Spinal cord (tissue), 10 donors: ENCODE measurements at places on chromosomes 7 and 10. TPM values are rescaled to one million over a fixed set of nuclear protein-coding genes. Genes with fewer than 3 reads are reported as not detected.

The UTF1 gene
- not detected for total RNA-seq

DNA sequence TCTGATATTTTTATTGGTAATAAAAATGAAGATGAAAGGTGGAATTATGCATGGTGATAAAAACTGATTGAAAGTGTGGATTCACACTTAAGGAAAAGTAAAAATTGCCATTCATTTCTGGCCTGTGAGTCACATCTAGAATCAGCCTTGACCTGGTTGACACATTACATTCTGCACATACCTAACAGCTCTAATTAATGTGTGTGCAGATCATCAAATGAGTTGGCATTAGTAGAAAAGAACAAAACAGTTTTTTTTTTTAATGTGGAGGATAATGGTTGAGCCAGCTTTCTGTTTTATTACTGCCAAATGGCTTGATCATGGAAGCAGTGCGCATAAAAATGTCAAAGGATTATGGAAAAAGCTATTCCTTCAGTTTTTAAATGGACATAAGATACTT, 142.6 kb upstream of the TMEM196 start:
- DNase-seq, result no peak

- no peak for DNase-seq
These were observed 107.4 kb upstream of the GLCCI1 start for GRCh38 chr7:7861211-7861633.

DNA sequence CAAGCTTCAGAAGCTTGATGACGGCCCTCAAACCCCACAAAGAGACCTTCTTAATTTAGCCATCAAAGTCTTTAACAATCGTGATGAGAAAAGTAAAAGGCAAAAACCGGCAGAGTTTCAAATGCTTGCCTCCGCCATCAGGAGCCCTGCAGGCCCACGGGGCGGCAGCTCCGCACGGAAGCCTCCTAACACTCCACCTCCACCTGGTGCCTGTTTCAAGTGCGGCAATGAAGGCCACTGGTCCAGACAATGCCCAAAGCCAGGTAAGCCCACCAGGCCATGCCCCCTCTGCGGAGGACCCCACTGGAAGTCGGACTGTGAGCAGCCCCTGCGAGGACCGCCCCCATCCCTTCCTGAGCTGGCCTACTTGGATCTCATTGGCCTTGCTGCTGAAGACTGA, 43.6 kb downstream of the CBX3 start:
- no peak for DNase-seq

The NXPH1 gene
- total RNA-seq, result 17.1 TPM

GRCh38 chr7:120442838-120443237, 169.9 kb downstream of the KCND2 start:
- DNase-seq, result no peak

DNA sequence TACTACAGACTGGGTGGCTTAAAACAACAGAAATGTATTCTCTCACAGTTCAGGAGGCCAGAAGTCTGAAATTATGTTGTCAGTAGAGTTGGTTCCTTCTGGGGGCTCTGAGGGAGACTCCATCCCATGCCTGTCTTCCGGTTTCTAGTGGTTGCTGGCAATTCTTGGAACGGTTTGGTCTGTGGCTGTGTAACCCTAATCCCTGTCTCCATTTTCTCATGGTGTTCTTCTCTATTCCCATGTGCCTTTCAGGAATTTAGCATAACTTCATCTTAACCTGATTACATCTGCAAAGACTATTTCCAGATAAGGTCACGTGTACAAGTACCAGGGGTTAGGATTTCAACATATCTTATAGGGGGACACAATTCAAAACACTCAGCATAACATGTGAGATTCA, 73.2 kb downstream of the FAM241B start:
- DNase-seq, result no peak

The PLCE1 gene
- 23.3 TPM for total RNA-seq

DNA sequence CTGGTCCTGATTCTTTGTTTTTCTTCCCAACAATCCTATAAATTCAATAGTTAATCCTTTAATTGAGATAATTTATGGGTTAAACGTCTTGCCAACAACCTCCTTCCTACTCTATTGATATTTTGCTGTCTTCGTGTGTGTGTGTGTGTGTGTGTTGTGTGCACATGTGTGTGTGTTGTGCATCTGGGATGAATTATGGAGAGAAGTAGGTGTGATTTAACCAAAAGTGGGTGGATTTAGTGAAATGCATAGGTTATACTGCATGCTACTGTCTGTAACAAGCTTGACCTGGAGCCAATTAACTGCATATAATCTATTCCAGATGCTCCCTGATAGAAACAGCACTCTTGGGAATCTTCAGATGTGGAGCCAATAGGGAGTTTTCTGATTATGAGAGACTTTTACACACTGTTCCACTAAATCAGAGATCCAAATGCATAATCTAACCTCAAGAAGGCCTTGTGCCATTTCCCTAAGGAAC, 61.2 kb downstream of the SEMA3D start:
- DNase-seq, result no peak

DNA sequence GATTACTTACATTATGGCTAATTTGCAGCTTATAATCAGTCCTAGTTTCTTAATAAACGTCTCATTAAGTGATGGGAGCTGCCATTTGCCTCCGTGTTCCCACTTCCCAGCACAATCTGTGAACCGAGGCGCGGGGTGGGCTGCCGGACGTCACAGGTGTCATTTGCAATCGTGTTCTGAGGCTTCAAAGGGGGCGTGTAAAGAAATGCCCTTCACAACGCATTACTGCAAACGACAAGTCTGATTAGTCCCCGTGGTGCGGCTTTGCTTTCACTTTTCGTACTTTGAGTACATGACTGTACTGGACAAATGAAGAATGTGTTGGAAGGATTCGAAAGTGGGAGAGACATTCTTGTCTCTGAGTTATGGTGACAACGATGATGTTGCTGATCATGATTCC, 614.2 kb upstream of the ADARB2 start:
- no peak for DNase-seq

The VWA2 gene
- total RNA-seq, result 4.1 TPM

DNA sequence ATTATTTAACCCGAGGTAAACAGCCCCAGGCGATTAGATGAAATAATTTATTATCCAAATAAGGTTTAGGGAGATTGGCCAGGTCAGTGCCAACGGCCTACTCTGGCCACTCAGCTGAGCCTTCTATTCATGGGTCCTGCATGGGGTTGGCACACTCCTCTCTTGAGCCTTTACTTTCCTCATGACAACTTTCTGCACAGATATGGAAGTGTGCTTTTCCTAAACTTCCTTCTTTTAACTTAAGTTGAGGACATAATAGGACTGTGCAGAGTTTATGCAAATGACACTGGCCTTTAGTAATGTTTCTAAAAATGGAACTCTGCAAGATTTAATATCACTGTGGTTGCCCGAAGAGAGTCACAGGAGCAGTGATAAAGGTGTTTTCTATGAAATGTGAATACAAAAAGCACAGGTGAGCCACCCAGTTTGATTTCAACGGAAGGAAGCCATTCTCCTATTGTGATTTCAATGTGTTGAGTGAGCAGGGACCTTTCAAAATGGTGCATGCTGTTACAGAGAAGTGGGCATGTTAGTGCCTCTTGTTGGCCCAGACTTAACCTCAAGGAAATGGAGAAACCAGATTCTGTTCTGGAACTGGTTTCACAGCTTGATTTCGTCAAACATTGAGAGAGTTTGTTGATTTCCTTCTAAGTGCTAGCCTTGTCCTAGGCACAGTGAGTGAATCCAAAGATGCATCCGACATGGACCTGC, 55.7 kb downstream of the LYZL2 start:
- no peak for DNase-seq

DNA sequence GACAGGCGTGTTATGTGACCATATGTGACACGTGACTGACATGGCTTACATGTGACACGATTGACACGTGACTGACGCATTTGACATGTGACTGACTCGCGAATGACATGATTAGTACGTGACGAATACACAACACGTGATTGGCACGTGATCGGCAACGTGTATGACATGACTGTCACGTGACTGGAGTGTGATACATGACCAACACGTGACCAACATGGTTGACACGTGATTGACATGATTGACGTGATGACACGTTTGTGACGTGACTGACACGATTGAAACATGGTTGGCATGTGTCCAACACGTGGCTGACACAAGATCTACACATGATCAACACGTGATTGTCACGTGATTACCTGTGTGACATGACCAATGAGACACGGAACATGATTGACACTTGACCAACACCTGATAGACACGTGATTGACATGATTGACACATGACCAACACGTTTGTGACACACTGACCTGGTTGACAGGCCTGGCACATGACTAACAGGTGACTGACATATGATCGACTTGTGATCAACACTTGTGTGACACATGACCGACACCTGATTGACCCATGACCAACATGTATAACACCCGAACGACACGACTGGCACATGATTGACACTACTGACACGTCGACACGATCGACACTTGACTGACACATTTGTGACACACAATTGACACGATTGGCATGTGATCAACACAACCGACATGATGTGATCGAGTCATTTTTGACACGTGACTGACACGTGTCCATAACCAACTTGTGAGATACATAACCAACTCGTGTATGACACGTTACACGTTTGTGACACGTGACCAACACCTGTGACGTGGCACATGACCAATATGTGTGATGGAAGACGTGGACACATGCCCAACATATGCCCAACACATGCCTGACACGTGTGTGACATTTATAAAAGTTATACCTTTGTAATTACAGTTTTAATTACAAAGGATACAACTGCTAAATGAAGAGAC, 21.1 kb downstream of the CRPPA start:
- no peak for DNase-seq

The FKBP9 gene
- total RNA-seq, result 108 TPM

- DNase-seq, result no peak
These were observed 572.5 kb downstream of the ARL4A start for GRCh38 chr7:13259930-13260329.

- peak; percentile 70 for DNase-seq
These were observed 95.3 kb upstream of the CYP26C1 start for GRCh38 chr10:92965314-92965713.

The SLC13A4 gene
- 50.2 TPM for total RNA-seq

DNA sequence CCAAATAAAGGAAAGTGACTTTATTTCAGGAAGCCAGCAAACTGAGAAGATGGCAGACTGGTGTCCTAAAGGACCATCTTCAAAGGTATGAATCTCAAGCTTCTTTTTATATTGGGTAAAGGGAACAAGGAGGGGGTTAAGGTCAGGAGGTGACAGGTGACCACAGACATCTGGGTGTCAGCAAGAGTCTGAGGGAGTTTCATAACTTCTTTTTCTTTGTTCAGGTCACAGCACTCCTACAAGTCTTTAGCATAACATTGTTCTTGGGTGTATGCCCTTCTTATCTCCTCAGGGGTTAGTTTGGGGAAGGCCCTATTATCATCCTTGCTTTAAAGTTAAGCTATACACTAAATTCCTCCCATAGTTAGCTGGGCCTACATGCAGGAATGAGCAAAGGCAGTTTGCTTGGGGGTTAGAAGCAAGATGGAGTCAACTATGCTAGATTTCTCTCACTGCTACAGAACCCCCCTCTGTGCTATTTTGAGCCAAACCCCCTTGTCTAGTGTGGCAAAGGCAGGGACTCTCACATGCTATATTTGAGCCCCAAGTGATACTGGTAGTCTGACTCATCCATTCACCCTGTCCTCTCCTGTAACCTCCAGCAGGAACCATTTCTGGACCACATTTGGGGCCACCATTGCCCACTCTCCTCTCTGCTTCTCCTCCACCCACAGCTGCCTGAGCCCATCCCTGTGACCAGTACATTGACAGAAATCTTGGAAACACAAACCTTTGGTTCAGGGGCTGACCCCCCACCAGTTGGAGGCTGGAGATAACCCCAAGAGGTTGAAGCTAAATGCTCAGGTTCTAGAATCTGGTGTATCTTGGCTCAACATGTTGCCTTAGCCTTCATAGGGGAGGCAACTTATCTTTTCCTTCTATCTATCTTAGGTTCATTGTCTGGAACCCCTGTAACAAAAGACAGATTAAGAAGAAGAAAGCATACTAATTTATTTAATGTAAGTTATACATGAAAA, 55.5 kb upstream of the LRGUK start:
- DNase-seq, result no peak

GRCh38 chr7:157946398-157947060, 609.7 kb downstream of the DNAJB6 start:
- DNase-seq, result no peak

The IGF2BP3 gene
- total RNA-seq, result 31.1 TPM
